Mesenteric fat pad (tissue), 1 donor: ENCODE measurements at places on chromosomes 7 and 10.

DNA sequence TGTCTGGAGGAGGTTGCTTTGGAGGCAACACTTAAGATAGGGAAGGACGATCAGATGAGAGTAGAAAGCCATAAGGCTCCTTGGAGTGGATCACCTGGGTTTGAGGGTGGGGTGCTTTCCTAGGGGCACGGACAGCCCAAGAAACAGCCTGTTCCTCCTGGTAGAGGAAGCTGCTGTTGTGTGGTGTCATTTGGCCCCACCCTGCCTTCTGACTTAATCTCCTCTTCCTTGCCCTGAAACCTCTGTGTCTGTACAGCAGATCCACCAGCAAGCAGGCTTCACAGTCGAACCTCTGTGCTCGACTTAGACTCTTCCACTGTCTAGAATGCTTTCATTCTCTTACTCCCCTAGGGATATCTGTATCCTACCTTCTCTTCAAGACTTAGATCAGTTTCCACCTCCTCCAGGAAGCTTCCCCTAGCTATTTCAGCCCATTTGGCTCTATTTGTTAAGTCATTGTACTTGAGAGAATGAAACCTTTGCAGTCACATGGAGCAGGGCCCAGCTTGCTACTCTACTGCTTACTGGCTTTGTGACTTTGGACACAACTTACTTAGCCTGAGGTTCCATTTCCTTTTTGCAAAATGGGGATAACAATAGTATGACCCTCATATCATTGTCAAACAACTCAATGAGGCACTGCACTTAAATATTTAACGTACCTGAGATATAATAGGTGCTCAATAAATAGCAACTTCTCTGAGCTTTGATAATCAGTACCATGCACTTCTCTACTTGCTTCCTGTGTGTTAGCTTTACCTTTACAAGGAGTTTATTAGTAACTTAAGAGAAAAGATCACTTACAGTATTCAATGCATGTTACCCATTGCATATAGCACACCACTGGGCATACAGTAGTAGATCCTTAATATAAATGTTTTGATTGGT lies 5.0 kb downstream of the MXI1 start:
- DNase-seq, result no peak

DNA sequence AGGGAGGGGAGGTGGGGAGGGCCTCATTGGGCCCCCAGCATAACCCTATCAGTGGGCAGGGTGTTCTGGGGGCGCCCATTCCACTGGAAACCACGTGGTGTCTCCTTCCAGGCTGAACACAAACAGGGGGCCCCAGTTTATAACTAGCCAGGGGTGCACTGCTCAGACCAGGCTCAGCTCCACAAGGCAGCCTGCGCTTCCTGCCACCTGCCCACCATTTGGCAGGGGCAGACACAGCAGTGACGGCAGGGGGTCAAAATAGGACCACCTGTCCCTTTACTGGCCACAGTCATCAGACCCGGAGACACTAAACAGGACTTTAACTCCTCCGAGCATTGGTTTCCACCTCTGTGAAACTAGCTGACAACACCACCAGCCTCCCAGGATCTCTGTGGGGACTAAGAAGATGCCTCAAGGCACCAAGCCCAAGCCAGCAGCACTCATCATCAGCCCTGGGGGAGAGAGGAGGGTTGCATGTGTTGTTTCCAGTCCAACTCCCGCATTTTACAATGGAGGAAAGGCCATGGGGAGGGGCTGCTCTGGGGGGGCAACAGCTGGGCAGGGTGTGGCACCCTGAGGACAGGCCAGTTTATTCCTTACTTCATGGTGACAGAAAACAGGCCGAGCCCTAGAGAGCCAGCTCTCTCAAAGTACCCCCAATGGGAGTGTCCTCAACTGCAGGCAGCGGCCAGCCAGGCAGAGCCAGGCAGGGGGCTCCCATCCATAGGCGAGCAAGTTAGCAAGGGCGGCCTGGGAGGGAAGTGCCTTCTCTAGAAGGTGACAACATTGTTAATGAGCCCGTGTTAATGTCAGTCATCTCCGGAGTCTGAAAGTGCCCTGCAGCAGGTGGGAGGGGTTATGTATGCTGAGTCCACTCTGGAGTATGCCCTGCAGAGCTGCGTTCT lies 127.6 kb downstream of the TNS3 start:
- DNase-seq, result peak; percentile 88

GRCh38 chr10:125799451-125800182 lies 23.4 kb downstream of the UROS start:
- DNase-seq, result no peak

GRCh38 chr7:149791-150636 lies 42.4 kb upstream of the FAM20C start:
- DNase-seq, result peak; percentile 92

GRCh38 chr7:127478024-127478355 lies 85.5 kb upstream of the ZNF800 start:
- no peak for DNase-seq

- no peak for DNase-seq
Measured at GRCh38 chr7:52006674-52007073, 690.1 kb upstream of the COBL start.

- DNase-seq, result no peak
Measured at GRCh38 chr7:24905996-24906770, 73.8 kb downstream of the OSBPL3 start.

- no peak for DNase-seq
Measured at GRCh38 chr7:25597946-25598345, 369.7 kb upstream of the NPVF start.

DNA sequence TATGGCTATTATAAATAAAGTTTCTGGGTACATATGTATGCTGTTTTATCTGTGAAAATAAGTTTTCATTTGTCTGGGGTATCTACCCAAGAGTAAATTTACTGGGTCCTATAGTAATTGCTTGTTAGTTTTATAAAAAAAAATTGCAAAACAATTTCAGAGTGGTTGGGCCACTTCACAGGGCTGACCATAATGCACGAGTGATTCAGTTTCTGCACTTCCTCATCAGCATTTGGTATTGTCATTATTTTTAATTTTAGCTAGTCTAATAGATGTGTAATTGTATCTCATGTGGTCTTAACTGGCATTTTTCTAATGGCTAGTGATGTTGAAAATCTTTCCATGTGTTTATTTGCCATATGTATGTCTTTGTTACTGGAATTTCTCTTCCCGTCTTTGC lies 452.4 kb upstream of the AKR1E2 start:
- no peak for DNase-seq

- DNase-seq, result no peak
Measured at GRCh38 chr7:87530126-87530525, 54.6 kb upstream of the ABCB4 start.

DNA sequence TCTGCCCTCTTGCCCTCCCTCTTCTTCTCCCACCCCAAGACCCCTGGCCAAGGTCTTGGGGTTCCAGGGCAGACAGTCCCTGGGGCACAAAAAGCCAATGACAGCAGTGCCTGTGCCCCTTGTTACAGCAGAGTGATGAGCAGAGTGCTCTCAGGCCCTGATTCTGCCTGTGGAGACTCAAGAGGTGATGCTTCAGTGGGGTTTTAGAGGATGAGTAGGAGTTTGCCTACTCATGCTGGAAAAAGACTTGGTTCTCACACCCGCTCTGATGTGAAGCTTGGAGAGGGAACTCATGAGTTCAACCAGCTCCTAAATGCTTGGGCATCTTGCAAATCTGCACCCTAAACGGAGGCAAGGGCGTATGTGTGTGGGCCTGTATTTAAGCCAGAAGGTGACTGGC lies 58.2 kb downstream of the CAMK2B start:
- no peak for DNase-seq

DNA sequence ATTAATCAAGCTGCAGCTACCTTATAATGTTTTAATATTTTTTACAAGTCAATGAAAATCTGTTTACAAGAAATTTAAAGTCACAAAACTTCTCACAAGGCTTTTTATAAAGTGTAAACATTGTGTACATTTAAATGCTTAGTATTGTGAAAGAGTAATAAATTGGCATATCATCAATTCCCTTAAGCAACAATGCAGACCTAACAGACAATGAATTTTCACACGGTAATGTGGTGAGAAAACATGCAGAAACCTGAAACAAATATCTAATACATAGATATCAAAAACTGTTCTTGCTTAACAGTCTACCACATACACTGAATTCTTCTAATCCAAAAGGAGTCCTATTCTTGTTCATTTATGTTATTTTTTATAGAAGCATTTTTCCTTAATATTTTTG lies 220.7 kb downstream of the CRPPA start:
- no peak for DNase-seq

DNA sequence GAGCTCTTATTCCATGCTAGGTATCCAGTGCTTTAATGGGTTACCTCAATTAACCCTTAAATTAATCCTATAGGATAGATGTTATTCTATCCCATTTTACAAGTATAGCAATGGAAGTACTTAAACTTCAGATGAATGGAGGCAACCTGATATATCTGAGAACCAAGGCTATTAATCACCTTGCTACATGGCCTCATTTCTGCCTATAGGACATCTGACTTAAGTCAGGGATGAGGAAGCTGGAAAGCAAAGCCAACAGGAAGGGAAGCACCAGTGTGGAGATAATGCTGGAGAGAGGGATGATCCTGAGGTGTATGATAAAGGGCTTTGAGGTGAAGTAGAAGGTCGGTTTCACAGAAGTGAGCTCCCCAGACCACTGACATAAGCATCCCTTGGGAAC lies 132.3 kb downstream of the CHN2 start:
- DNase-seq, result no peak

DNA sequence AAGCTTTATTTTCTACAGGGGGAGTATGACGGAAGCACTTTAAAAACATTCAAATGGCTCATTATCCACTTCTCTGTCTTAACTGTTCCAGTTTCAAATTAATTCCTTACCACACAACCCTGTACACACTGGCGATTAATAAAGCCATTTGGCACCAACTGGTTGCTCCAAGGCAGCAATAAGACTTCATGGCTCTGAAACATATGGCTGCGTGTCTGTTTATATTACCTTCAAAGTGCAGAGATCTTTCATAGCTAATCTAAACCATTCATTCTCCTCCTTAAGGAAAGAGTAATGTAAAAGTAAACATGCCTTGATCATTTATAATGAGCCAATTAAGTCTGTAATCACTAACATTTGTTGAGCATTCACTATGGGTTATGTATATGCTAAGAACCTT lies 325.7 kb downstream of the PARD3 start:
- DNase-seq, result no peak

DNA sequence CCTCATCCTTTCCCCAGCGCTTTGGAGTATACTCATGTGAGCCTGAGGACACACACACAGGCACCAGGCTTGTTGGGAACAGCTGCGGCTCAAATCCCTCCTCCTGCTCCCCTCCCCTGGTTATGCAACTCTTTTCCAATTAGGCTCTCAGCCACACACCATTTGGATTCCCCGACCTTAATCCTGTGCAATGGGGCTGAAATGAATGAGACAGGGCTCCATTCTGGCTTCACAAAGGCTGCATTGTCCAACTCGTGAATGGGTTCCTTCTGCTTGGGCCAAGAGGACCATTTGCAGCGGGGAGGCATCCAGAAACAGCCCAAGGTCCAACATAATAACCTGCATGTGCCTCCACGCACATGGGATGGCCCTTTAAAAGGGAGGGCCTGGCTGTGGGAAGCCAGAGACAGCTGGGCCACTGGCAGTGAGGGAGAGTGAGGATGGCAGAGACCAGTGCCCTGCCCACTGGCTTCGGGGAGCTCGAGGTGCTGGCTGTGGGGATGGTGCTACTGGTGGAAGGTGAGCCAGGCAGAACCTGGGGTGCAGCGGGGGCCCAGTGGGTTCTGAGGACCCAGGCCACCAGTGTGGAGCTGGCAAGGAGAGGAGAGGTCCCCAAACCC lies at the start of gene RGR:
Gene RGR (plus strand): TSS at position 403 of the 620 bp plus-strand sequence. CDS start 38 bp downstream, at position 441.
- DNase-seq, result no peak

GRCh38 chr10:33212061-33212748 lies 122.3 kb downstream of the NRP1 start:
- no peak for DNase-seq

- DNase-seq, result peak; percentile 82
Measured at GRCh38 chr10:45440511-45441062, 66.6 kb downstream of the ALOX5 start.

GRCh38 chr10:117159390-117159789 lies 21.3 kb upstream of the VAX1 start:
- DNase-seq, result no peak

- no peak for DNase-seq
Measured at GRCh38 chr7:20741801-20742200, 44.9 kb downstream of the SP8 start.

DNA sequence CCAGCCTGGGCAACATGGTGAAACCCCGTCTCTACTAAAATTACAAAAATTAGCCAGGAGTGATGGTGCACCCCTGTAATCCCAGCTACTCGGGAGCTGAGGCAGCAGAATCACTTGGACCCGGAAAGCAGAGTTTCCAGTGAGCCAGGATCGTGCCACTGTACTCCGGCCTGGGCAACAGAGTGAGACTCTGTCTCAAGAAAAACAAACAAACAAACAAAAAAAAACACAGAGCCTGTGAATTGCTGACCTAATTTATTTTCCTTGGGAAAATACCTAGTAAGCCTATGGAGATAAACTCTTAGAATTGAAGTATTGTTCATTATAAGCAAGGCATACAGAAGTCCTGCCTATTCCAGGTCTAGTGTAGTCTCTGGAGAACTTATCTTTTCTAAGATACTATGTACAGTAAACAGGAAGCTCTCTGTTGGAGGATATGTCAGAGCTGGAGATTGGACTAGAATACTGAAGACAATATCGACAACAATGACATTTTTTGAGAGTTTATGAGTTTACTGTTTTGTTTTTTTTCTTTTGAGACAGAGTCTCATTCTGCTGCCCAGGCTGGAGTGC lies 14.9 kb downstream of the GTF2I start:
- DNase-seq, result no peak

- no peak for DNase-seq
Measured at GRCh38 chr7:832167-832967, at the start of gene SUN1. SUN1 (plus strand) TSS chr7:832476; CDS start chr7:832525, 49 bp downstream.

GRCh38 chr10:51905032-51905431 lies 205.6 kb upstream of the CSTF2T start:
- no peak for DNase-seq

DNA sequence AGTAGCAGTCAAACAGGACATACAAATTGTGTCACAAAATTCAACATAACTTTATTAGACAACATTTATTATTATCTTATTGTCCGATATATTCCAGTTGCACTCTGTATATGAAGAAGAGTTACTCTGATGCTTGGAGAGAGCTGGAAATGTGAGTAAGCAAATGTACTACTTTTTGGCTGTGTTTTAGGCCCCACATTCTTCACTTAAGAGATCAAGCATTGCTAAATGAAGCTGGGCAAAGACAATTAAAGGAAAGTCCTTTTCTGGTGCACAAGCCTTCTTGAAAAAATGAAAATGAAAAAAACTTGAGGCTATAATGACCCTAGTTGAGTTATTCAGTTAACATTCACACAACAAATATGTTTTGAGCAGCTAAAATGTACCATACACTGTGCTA lies 26.1 kb downstream of the MYPN start:
- DNase-seq, result no peak

- DNase-seq, result no peak
Measured at GRCh38 chr7:100387695-100388094, 14.4 kb downstream of the PILRA start.

- no peak for DNase-seq
Measured at GRCh38 chr7:69260023-69260422, 338.3 kb upstream of the AUTS2 start.

DNA sequence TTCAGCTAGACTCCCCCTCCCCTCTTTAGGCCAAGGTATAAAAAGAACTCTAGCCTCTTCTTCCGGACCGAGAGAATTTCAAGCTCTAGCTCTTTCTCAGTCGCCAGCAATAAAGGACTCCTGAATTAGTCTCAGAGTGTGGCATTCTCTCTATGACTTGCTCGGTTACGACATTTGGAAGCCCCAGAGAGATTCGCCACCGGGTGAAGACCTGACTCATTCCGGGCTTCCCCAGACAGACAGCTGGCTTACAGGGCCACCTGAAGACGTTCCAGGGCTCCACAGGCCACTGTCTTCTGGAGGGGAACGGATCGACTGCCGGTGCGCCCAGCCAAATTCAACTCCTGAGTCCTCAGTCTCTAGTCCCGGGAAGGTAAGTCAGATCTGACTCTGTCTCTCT lies at the start of gene AKR1B15:
Gene AKR1B15 (plus strand): TSS at position 234 of the 400 bp plus-strand sequence. CDS start 15,510 bp downstream, outside the sequence.
- no peak for DNase-seq
